Fibroblast of villous mesenchyme (primary cell): ENCODE measurements at places on chromosomes 7 and 10.

GRCh38 chr7:107989618-107990373 lies 13.2 kb downstream of the LAMB1 start:
- DNase-seq, result no peak

DNA sequence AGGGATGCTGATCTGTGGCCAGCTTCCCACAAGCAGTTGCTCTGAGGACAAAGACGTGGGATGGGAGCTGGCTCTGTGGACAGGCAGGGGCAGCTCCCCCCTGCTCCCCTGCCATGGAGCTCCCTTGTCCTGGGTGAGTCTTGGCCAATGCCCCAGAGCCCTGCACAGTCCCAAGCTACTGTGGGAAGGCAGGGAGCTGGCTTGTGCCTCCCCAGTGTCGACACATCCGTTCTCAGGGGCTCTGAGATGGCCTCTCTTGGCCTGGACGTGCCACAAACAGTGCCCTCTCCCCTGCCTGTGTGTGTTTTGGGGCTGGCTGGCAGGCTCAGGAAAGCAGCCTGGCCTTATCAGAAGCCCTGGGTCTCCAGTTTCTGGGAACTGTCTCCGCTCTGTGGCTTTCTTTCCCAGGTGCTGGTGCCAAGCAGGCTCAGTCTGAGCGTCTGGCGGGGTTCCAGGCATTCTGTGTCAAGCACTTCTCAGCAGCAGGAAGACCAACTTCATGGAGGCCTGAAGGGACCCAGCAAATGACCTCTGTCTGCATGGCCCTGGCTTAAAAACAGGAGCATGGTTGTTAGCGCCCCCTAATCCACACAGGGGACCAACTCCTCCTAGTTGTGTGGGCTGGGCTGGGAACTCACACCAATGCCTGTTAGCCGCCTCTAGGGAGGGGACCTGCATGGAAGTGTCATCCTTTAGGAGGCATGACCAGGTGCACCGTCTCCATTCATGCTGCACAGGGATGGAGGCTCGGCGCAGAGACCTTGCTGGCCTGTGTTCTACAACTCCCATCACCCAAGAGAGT lies 375.2 kb downstream of the RPS24 start:
- DNase-seq, result no peak

DNA sequence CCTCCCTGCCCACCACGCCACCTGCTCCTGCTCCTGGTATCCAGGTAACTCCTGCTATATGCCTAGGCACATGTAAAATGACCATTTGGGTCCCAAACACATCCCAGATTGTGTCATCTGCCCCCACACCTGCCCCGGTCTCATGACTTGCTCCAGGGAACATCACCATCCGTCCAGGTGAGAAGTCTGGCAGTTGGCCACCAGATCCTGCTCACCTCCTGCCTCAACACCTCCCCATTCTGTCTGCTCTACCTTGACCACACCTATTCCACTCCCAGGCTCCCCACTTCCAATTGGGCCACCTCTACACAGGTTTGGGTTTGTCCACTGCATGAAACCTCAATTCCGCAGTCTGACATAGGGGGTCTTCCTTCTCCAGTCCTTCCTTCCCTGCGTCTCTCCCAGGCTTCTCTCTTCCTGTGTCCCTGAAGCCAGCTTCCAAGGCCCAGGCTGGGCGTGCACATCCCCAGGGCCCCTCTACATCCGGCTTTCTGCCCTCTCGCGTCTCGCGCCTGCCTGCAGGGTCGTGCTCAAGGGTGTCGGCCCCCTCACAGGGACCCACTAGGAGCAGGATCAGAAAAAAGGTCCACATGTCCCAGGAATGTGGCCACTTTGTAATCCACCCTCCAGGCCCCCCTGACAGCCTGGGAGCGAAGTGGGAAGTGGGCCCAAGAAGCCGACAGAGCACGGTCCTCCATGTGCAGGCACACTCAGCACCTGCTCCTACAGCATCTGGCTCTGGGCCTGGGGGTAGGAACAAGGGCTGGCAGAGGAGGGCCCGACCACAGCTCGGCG lies 49.3 kb upstream of the DAGLB start:
- DNase-seq, result no peak

DNA sequence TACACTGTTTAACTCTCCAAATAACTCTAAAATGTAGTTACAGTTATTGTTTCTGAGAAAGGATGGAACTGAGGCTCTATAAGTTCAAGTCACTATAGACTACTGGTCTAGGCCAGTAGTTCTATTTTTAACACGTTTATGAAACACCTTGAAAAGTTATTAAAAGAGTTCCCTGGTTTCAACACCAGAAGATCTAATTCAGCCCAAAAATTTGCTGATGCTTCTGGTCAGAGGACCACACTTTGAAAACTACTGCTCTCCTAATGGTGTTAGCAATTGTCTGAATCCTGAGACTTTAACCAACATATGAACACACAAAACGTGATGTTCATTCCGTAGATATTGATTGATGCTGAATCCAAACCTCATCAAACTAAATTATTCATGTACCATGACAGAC lies 658.6 kb upstream of the STEAP1 start:
- no peak for DNase-seq

GRCh38 chr10:118148247-118148646 lies 101.5 kb upstream of the RAB11FIP2 start:
- DNase-seq, result no peak

- DNase-seq, result no peak
Measured at GRCh38 chr10:33233635-33234034, 100.8 kb downstream of the NRP1 start.

GRCh38 chr7:11237742-11238141 lies 264.1 kb downstream of the PHF14 start:
- DNase-seq, result no peak

- DNase-seq, result no peak
Measured at GRCh38 chr7:120941856-120942255, 8.7 kb upstream of the ING3 start.

DNA sequence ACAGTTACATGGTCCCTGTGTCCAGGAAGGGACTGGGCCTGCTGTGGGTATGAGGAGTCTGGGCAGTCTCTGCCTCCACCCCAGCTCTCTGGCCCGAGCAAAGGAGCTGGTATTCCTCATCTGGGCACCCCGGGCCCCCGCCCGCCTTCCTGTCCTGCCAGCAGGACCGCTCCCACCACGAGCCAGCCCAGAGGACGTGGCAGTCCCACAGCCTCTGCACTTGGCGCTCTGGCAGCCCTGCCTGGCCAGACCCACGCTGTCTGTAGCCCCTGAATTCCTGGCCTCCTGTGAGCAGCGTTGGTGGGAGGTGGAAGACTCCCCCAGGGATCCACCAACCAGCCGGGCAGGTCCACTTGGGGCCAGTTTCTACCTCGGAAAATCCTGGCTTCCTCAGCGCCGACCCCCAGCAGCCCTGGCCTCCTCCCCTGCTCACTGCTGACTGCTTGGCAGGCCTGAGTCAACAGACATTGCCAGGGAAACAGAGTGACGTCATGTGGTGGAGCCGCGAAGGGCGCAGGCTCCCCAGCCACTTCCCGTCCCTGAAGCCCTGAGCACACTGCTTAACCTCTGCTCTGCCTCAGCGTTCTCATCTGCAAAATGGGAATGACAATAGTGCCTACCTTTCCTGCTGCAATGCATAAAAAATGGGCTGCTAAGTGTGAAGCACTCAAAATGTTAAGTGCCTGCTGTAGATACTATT lies 21.6 kb upstream of the LIMK1 start:
- peak; percentile 91 for DNase-seq

GRCh38 chr10:3623746-3624145 lies 161.3 kb downstream of the KLF6 start:
- DNase-seq, result peak; percentile 92

DNA sequence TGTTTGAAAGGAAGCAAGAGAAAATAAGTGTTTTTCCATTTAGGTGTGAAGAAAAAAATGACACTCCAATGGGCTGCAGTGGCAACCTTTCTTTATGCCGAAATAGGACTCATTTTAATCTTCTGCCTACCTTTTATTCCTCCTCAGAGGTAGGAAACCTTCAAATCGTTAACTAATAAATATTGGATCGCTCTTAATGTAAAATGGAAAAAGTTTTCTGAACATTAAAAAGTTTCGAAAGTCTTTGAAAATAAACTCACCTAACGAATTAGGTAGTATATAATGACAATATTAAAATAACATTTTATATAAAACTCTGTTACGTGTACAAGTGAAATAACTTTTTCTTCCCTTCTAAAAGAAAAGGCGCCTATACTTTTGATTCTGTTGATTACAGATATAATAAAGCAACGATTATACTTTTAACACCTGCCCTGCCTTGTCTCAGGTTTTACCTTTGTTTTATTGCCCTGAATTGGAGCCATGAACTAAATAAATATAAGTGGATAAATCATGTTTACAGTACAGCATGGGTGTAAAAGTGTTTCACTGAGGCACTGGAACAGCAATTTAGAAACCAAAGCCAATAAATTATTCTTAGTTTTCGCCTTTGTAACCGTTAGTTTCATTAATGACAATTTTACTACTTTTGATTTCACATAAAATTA lies 804 bp downstream of the BCAP29 start:
- DNase-seq, result no peak

DNA sequence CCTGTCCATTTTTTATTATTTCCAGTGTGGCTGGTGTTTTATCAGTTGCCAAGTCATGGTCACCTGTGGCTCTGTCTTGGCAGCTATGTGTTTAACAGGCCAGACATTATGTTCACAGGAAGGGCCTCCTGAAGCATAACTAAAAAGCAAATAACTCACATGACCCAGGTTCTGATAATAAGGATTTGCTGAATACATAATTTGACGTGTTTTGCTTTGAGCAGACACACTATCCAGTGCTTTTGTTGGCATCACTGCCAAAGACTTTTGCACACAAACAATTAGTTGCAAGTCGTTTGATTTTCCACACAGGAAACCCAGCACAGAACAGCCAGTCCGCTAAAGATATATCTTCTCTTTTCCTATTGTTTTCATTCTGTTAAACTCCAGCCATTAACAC lies 173.6 kb downstream of the ARL4A start:
- no peak for DNase-seq

DNA sequence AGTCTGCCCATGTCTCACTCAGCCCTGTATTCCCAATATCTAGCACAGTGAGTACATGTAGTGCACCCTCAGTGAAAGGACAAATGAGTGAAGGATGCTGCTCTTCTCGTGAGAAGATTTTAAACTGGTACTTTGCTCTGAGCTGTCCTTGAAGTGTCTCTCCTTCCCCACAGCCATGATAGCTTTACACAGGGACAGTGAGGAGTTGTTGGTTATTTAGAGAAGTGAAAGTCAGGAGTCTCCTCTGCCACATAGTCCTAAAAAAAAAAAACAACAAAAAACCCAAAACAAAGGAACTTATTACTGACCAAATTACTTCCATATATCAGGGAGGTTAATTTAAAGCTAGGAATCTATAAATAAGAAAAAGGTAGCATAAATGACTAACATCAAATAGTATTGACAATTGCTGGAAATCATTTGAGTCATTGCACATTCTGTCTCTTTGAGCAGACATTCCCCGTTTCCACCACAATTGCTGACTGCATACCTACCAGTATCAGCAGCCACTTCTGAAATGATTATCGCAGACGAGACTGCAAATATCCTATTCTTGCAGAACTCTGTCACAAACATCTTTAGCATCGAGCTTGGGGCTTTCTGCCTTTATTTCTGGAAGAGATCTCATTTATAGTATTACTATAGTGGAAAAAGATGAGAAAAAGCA lies 202.1 kb downstream of the PTEN start:
- DNase-seq, result no peak

GRCh38 chr10:64275774-64276173 lies 754.6 kb downstream of the REEP3 start:
- DNase-seq, result no peak

GRCh38 chr7:134854816-134855215 lies 75.4 kb downstream of the CALD1 start:
- no peak for DNase-seq

DNA sequence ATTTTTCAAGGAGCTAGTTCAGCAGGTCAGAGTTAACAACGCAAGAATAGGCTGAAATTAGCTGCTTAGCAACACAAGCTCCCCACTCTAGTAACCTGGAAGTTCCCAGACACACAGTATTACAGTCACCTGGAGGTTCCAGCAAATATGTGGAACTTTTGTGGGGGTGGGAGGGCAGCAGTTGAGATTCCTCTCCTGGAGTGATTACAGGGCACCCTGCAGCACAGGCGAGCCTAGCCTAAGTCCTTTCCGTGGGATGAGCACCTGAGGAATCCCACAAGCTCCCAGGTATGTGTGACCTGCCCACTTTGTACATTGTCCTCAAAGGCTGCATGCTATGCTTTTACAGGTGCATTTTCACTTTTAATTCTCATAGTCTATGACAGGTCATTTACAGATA lies 13.6 kb downstream of the TPK1 start:
- DNase-seq, result no peak

- DNase-seq, result peak; percentile 13
Measured at GRCh38 chr7:46444256-46444655, 523.2 kb upstream of the IGFBP3 start.

DNA sequence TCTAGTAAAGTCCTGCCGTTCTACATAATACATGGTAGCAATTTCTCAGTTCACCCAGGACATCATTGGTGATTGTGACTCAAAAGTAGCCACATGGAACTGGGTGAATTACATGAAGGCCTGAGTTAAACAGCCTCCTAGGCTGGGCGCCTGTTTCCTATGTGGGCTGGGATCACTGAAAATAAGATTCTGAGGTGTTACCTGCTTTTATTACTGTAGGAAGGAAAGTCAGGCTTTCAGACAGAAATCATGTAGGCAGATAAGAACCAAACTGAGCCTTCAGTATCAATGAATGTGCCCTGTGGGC lies 160.4 kb downstream of the CAMK1D start:
- no peak for DNase-seq

GRCh38 chr10:32331606-32332005 lies 15.4 kb downstream of the EPC1 start:
- peak; percentile 34 for DNase-seq

DNA sequence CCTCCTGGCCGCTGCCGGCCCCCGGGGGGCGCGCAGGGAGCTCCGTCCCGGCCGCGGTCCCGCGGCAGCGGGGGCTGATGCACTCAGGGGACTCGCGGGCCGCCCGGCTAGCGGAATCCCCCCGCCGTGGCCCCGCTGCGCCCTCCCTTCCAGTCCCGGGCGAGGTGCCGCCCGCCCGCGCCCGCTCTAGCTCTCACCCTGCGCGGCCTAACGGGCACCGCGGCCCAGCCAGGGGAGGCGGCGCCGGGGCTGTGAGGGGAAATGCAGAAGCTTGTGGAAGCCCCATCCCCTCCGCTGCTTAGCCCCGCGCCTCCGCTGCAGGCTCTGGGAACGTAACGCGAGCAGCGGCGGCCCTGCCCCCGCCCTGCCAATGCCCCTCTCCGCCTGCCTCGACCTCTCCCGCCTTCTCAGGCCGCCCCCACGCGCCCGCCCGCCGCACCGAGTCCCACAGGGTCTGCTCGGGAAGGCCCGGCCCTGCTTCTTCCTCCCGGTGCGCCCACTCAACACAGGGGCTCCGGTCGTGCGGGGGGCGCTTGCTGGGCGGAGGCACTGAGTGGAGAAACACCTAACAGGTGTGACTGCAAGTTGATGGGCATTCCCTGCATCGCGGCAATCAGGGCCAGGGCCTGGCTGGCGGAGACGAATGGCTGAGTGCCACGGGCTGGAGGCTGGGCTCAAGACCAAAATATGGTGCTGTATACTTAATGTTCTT lies 384 bp upstream of the TMEM229A start:
- no peak for DNase-seq

- peak; percentile 42 for DNase-seq
Measured at GRCh38 chr7:82194016-82194643, 249.4 kb downstream of the CACNA2D1 start.
